ENCODE measurements at places on chromosomes 1 and 21.

GRCh38 chr1:34131396-34132160, 33.5 kb downstream of the CSMD2 start:
- no peak for DNase-seq

GRCh38 chr1:207649865-207650580, 5.1 kb downstream of the CR1L start:
- no peak for DNase-seq

DNA sequence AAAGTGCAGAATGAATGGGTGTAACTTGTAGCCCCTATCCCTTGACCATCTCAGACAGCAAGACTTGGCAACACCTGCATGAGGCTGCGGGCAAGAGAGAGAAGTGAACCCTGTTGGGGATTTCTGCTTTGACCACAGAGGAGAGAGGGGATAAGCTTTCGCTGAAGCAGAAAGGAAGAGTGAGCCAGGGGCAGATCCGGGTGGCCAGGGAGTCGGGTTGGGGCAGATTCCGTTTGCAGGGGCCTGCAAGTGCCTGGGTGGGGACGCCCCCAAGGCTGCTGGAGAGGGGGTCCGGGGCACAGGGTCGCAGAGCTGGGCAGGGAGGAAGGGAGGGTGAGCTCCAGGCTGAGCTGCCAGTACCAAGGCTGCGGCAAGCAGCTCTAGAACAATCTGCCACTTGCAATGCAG, 25.3 kb upstream of the PIK3CD start:
- no peak for DNase-seq

- DNase-seq, result no peak
Observed at GRCh38 chr1:169368406-169368769, 393 bp downstream of the BLZF1 start.

GRCh38 chr1:221286399-221286798, 407.2 kb downstream of the HLX start:
- no peak for DNase-seq

- DNase-seq, result no peak
Observed at GRCh38 chr1:35559317-35559944, 1.8 kb downstream of the NCDN start.

DNA sequence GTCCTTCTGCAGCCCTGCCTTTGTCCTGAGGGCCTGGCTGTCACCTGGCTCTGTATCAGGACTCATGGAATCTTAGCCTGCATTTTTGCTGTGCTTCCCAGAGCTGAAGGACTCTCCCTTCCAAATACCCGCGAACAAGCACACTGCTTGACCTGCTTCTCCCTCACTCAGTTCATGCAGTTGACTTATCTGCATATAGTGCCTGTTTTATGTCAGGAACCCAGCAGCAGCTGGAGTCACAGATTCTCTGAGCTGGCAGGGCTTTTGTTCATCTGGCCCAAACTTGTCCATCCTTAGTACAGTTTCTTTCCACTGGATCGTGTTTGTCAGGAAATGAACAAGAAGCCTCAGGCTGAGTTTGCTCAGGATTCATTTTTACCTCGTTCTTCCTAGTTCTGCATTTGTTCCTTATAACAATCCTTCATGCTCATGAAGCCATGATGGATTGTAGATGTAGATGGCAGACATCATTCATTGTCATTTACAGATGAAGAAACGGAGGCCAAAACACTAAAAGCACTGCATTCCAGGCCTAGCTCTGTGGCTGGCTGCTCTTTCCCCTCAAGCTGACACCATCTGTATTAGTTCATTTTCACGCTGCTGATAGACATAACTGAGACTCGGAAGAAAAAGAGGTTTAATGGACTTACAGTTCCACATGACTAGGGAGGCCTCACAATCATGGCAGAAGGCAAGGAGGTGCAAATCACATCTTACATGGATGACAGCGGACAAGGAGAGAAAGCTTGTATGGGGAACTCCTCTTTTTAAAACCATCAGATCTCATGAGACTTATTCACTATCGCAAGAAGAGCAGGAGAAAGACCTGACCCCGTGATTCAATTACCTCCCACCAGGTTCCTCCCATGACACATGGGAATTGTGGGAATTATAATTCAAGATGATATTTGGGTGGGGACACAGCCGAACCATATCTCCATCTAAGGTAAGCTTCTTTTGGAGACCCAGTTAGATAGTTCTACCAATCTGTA, 150.9 kb downstream of the HIVEP3 start:
- DNase-seq, result no peak

DNA sequence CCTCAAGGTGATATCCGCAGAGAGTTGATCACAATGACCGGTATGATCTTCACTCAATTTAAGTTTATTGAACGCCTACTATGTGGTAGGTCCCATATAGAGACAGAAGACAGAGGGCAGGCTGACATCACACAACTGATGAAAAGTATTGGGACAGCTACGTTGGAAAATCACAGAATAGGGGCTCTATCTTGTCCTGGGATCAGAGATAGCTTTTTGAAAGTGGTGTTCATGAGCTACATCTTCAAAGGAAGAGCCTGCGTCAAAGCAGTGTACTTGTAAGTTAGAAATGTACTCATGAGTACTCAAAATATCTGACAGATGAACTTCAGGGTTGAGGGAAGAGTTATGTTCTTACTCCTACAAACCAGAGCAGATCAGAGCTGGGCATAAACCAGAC, 54.4 kb downstream of the GADD45A start:
- no peak for DNase-seq

GRCh38 chr1:18299441-18300338, 181.0 kb upstream of the KLHDC7A start:
- DNase-seq, result no peak

DNA sequence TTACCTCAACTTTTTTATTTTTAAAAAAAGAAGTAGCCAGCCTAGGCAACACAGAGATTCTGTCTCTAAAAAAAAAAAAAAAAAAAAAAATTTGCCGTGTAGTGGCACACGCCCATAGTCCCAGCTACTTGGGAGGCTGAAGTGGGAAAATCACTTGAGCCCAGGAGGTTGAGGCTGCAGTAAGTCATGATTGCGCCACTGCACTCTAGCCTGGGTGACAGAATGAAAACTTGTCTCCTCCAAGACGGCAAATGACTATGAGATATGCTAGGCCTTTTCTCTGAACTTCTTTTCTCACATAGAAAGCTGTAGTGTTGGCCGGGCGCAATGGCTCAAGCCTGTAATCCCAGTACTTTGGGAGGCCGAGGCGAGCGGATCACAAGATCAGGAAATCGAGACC, 24.7 kb upstream of the PTCH2 start:
- no peak for DNase-seq

GRCh38 chr1:207349979-207350378, 28.5 kb downstream of the CD55 start:
- no peak for DNase-seq

GRCh38 chr1:181090641-181091126, 2.2 kb downstream of the IER5 start:
- DNase-seq, result no peak

GRCh38 chr1:44587796-44588460, 86.4 kb downstream of the TMEM53 start:
- DNase-seq, result no peak

All from stimulated activated CD8-positive, alpha-beta memory T cell treated with anti-CD3 and anti-CD28 coated beads, Interleukin-7, amount 100 ng/mL, for 4 hours (primary cell).